Fibroblast of skin of scalp (primary cell): ENCODE measurements at places on chromosomes 7 and 10.

DNA sequence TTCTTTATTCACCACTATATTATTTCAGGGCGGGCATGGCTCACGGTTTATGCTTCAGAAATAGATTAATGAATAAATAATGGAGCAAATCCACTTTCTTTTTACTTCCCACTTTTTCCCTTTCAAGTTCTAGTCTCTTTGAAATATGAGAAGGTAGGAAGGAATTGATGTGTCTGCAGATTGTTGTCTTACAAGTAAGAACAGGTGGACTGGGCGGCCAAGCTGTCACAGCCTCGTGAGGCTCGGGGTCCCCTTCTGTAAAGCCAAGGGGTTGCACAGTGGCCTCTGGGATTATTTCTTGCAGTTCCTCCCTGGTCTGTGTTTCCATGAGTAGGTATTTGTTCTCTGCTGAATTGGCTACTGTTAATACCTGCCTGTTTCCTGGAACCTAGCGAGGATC, 11.2 kb downstream of the VWA2 start:
- DNase-seq = no peak

- no peak for DNase-seq
Observed at GRCh38 chr7:112199672-112200071, 6.5 kb downstream of the DOCK4 start.

GRCh38 chr7:128697302-128697905, 25.3 kb downstream of the GARIN1A start:
- peak; percentile 61 for DNase-seq

GRCh38 chr10:70162151-70162891, 8.0 kb downstream of the SAR1A start:
- no peak for DNase-seq

DNA sequence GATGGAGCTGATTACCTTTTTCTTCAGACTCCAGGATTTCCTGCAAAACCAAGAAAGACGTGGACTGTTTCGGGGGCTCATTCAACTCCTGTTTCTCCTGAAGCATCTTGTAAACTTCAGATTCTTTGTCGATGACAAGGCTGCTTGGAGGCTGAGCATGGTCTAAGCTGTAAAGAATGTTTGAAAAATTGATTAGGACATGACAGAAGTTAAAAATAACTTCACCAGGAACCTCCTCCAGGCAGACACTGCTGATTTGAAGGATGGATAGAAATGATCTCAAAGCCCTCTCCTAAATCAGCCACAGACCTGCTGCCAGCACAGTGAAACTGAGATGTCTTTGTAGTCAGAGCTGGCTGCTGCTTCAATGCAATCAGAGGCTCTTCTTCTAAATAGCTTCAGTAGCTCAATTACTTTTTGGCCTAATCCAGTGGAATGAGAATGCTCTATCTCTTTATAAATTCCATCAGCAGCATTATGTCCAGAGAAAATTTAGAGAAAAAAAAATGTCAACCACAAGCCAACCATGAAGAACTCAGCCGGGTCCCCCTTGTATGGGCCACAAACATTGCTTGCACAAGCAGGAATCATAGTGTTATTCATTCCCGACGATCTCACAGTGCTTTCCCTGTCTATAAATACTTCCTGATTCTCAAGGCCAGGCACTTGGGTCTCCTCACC, 43.5 kb downstream of the PDLIM1 start:
- peak; percentile 90 for DNase-seq

- no peak for DNase-seq
Observed at GRCh38 chr7:30846378-30846777, 65.3 kb upstream of the AQP1 start.

GRCh38 chr7:114527589-114527988, 113.0 kb downstream of the FOXP2 start:
- no peak for DNase-seq

GRCh38 chr7:116984917-116985316, 31.6 kb downstream of the ST7 start:
- peak; percentile 33 for DNase-seq

DNA sequence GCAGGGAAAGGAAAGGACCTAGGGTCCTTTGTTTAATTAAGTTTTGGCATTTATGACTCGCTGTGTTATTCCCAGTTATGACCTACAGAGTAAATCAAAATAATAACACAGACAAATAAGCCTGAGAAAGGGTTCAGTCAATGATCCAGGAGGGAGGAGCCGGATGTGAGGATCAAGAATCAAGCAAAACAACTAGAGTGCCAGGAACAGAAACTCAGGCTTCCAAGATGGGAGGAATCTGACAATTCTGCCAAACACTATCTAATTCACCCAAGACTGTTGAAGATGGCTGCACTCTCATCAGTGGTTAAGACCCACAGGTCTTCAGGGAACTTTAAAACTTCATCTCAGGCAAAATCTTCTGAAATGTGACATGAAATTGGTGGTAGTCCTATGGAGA, 50.3 kb upstream of the PIP4K2A start:
- DNase-seq = no peak
